ENCODE measurements at places on chromosomes 1 and 21.

- no peak for DNase-seq
These were observed 23.4 kb downstream of the PDPN start for GRCh38 chr1:13607002-13607401.

DNA sequence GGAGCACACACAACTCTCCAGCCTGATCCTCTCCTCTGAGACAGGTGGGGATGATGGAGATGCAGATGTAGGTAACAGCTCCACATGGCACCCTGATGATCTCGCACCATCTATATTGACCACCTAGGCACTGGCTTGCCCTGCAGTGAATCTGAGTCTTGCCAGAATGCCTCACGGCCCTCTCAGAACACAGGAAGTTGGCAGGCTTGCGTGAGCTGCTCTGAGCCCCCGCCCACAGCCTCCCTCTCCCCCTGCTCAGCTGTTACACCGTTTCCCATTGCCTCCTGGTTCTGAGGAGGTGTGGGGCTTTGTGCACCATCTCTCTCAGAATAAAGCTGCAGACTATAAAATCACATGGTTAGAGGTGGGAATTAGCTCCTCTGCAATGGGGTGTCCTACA is 48.0 kb downstream of the URB2 start:
- no peak for DNase-seq

DNA sequence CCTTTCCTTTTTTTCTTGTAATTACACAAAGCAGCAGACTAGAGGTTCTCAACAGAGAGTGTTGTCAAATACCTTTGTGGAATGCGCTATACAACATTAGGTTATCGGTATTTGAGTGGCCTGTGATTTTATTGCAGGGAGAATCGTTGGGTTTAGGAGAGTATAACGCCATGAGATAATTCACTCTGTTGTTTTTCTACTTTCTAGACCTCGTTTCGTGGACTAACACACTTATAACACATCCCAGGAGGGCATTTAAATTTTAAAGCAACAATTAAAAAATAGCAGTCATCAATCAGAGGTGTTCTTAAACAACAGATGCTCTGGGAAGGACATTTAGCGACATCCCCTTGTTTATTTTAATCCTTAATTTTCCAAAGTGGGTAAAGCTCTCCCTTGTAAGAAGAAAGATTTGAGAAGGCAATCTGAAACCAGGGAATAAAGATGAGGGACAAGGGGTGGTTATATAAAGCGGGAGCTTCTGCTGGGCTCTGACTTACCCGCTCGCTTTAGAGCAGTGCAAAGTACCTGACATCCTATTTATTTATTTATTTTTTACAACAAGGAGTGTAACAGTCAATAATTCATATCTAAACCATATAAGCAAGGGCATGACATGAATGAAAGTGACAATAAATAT is 4.9 kb downstream of the PBX1 start:
- no peak for DNase-seq

- no peak for DNase-seq
These were observed 380.1 kb upstream of the SPAG17 start for GRCh38 chr1:118564961-118565703.

DNA sequence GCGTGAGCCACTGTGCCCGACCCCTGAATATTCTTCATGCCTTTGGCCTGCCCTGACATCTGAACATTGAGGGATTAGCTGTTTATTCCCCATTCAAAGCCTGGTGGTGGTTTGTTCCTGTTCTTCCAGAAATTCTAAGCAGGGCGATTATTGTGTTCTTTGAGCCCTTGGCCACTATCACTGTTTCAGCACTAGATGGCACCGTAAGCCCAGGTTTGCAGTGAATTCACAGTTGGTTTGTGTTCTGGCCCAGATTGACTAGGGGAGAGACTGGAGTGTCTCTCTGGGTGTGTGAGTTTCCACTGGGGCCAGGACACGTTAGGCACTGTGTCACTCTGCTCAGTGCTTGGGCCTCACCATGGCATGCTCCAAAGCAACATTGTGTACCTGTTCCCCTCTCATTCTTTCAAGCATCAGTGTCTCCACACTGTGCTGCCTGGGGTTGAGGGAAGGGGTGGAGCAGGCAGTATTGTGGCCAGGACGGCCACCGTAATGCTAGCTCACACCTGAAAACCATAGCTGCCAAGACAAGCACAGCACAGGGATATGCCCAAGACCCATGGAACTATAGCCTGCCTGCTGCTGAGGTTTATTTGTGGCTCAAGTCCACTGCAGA is 52.7 kb downstream of the PKN2 start:
- no peak for DNase-seq

- no peak for DNase-seq
These were observed 51.2 kb upstream of the RGS7 start for GRCh38 chr1:241408170-241408569.

GRCh38 chr1:180211860-180212229 is 18.2 kb upstream of the LHX4 start:
- no peak for DNase-seq

DNA sequence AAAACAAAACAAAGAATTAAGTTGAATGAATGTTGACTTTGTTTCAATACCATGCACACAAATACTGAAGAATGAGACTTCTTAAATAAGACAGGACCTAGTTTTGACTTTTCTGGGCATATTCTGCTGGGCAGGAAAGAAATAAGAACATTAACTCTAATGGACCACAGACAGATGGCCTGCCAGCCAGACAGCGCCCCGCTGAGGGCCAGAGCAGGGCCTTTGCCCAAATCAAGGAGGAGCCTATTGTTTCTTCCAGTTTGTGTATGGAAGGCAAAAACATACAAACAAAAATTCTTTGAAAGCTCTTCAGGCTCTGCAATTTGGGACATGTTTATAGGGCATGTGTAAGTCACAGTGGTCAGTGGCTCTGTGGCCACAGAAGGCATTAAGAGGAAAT is 44.4 kb upstream of the KIF26B start:
- no peak for DNase-seq

- no peak for DNase-seq
These were observed 9.8 kb downstream of the ADAMTSL4 start for GRCh38 chr1:150558761-150559655.

All from Caki2 (cell line).